H1 (cell line): ENCODE measurements at places on chromosomes 11 and 22.

- peak; percentile 65 for DNase-seq
Measured at GRCh38 chr22:43152357-43153071, 1.2 kb downstream of the TSPO start.

DNA sequence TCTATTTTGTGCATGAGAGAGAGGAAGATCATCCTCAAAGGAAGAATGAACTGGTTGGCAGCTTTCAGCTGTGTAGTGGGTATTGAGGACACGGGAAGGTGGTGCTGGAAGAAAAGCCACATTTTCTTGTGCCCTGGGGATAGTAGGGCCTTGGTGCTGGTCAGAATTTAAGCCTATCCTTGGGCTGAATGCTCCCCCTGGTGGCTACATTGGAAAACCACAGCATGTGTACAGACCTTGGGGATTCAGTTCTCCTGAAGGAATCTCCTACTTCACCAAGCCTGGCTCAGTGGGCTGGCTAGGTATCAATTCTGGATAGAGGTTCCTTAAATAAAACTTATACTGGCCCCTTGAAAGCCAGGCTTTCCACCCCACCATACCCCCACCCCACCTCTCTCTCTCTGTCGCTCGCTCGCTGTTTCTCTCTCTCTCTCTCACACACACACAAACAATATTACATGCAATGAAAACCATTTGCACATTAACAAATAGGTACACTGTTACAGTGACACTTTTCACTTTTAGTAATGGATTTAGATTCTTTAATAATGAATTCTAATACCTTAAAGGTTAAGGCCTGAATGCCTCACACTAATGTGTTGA is 2.8 kb upstream of the OR51M1 start:
- peak; percentile 70 for DNase-seq

DNA sequence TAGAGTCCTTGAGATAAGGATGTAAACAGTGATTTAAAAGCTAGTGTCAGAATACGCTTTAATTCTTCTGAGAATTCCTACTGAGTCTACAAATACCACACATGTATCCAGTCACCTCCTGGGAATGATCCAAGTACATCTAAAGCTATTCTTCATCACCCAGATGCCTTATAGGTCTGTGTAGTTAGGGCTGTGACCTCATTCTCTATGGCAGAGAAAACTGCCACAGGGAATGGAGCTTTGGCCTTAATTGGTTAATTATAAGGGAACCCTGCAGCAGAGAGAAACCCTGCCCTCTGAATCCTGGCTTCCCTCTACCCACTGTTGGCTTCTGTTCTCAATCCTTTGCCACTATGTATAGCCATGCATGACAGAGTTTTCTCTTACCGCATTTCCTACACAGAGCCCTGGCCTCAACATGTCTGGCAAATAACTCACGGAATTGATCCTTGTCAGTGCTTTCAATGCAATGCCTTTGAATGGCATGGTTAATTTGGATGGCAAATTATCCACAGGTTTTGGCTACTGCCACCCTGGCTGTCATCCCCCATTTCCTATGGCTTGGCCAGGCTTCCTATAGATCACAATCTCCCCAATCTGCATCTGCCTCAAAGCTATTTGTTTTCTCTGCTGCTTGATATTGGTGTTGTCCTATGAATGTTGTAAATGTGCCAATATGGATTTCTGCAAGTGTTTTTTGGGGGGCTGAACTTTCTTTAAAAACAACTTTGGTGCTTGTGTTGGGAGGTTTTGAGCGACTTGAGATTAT is 2.9 kb downstream of the DIXDC1 start:
- no peak for DNase-seq

GRCh38 chr11:106552694-106553203 is 465.5 kb downstream of the GUCY1A2 start:
- DNase-seq: no peak

DNA sequence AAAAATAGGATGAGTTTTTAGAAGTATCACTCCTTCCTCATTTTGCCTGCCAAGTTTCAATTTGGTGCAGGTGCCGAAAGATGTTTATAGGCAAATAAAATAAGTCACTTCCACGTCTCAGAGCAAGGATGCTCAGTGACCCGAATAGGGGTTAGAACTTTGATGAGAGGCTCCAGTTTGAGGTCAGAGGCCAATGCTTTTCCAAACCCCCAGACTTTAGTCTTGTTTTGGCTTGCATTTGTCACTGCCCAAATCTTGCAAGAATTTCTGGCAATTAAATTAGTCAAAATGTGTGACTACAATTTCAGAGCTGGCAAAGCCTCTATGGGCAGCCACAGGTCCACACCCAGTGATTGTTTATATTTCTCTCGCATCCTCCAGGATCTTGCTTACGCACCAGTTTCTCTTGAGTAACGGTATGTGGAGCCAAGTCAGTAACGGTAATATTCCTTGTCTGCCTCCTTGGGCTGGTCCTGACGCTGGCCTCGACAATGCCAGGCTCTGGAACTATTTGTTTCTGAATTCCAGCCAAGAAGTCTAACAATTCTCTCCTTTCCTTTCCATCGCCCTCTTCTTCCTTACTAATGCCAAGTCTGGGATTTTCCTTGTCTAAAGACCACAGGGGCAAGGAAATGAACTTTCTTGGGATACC is 9.9 kb upstream of the NUP160 start:
- DNase-seq: no peak

- DNase-seq: no peak
Measured at GRCh38 chr11:36388951-36389350, 92.9 kb downstream of the PRR5L start.

DNA sequence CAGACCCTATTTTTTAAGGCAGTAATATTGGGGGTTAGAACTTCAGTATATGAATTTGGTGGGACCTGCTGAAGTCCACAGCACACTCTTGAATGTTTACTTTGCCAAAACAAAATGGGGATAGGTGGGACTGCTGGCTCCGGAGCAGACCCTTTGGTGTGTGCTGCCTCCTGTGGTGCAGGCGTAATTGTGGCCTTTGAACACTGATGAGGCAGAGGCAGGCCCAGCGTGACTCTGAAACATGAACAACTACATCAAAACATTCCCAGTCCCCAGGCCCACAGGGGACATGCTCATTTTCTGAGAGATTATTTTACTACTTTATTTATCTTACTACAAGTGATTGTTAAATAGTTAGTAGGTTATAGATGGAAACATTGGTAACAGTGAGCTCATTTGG is 225.0 kb upstream of the TBCEL start:
- DNase-seq: no peak

DNA sequence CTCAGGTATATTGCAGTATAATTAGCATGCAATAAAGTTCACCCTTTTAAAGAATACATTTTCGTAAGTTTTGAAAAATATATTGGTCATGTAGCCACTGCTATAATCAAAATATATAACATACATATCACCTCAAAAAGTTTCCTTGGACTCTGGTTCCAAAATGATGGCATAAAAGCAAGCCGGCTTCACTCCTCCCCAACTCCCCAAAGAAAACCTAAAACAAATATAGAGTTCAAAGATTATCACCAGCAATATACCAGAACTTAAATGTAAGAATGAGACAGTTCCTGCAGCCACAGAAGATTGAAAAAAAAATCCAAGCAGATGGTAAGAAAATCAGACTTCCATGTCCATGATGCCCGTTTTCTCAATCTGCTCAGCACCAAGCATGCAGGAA is 104.3 kb downstream of the APIP start:
- DNase-seq: no peak

- DNase-seq: peak; percentile 89
Measured at GRCh38 chr11:44286268-44286880, 23.6 kb downstream of the ALX4 start.

GRCh38 chr11:116981266-116981885 is 116.9 kb downstream of the SIK3 start:
- no peak for DNase-seq

DNA sequence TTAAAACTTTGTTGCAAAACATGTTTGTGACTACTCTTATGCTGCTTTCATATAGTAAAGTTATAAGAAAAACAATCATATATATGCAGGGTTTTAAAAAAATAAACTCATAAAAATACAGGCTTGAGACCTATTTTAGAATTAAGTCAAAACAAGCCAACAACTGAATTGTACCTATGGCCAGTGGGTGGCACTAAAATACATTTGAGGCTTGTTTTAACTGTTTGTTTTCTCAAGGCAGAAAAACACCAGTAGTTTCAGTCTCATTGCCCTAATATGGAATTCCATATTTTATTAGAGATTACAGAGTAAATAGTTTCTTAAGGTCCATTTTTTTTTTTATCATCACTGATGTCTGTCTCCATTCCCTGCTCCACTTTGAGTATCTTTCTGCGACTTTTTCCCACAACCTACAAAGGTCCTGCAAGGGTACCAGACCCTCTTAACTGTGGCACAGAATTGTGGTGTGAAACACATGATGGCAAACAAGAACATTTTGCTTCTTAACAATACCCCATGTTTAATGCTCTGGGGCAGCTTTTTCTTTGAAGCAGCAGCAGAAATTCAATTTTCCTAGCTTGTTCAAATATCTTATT is 8.5 kb upstream of the CCDC89 start:
- DNase-seq: no peak

DNA sequence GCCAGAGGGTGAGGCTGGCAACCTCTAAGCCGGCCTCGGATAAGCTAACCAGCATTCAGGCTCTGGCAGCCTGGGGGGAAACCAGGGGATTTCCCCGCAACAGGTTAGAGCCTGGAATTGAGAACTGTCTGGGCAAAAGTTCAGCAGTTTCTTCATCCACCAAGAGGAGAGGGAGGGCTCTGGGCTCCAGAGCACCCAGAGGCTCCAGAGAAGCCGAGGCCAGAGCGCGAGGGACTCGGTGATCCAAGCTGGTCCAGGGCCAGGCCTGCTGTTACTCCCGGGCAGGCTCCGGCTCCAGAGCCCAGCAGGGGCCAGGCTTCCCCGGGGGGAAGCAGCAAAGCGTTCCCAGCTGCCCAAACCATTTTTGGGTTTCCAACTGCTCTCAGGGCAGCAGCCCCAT is 13.3 kb upstream of the SH3BP1 start:
- no peak for DNase-seq

GRCh38 chr11:2509481-2510001 is 64.7 kb downstream of the KCNQ1 start:
- DNase-seq: no peak

DNA sequence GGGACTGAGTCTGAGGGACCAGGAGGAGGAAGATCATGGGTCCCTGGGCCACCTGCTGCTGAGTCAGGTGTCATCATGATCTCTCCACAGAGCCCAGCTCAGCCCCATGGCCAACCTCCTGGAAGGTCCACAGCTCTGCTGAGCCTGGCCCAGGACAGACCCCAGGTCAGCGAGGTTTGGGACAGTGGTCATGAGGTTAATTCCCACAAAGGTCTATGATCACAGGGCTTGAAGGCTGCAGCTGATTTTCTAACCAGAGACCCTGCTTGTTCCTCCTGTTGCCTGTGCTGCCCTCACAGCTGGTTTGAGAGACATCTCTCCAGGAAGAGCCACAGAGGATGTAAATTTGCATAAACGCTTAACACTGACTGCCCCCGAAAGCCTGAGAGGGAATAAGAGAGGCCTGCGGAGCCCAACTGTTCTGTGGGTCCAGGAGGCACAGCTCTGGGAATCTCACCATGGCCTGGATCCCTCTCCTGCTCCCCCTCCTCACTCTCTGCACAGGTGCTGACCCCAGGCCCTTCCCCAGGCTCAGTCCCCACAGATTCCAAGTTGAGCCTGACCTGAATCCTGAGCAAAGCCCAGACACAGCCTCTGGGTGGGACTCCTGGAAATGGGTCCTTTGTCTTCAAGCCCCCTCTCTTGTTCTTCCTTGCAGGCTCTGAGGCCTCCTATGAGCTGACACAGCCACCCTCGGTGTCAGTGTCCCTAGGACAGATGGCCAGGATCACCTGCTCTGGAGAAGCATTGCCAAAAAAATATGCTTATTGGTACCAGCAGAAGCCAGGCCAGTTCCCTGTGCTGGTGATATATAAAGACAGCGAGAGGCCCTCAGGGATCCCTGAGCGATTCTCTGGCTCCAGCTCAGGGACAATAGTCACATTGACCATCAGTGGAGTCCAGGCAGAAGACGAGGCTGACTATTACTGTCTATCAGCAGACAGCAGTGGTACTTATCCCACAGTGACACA is 102.8 kb downstream of the GGTLC2 start:
- no peak for DNase-seq

GRCh38 chr11:125101596-125101995 is 9.8 kb downstream of the TMEM218 start:
- DNase-seq: no peak

GRCh38 chr11:105297463-105297862 is 157.9 kb upstream of the CARD18 start:
- no peak for DNase-seq

- no peak for DNase-seq
Measured at GRCh38 chr11:60763692-60764369, 7.2 kb downstream of the MS4A15 start.

DNA sequence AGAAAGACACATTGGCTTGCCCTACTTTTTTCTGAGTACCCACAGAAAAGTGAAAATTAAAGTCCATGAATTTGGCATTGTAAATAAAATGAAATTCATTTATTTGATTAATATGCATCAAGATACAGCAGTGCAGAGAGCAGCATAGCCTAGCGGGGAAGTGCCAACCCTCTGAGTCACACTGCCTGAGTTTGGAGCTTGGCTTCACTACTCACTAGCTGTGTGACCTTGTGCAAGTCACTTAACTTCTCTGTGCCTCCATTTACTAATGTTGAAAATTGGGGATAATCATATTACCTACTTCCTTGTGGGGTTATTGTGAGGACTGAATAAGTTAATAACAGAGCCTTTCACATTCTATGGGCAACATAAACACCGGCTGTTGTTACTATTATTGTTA is 111.5 kb upstream of the CSNK2A3 start:
- no peak for DNase-seq

GRCh38 chr11:33952805-33953204 is 60.9 kb upstream of the LMO2 start:
- DNase-seq: no peak

- DNase-seq: no peak
Measured at GRCh38 chr11:66172146-66172545, 96.3 kb upstream of the RAB1B start.

DNA sequence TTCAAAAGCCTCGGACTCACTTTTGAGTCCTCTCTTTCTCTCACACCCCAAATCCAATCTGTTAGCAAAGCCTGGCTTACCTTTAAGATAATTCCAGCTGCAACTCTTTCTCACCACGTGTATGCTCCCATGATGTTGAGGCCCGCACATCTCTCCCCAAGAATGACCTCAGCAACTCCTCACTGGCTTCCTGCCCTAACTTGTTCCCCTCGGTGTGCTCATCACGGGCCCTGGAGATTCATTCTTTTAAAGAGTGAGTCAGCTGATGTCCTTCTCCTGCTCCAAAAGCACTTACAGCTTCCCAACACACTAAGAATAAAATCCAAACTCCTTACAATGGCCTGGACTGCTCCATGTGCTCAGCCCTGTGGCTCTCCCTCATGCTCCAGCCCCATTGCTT is 1041.3 kb downstream of the OPCML start:
- DNase-seq: no peak

GRCh38 chr11:78935398-78936068 is 360.9 kb upstream of the NARS2 start:
- no peak for DNase-seq
